ENCODE measurements at places on chromosomes 6 and 20.

GRCh38 chr20:34824452-34824805 lies 1.0 kb downstream of the NCOA6 start:
- DNase-seq, result peak; percentile 65

- no peak for DNase-seq
These were observed 81.8 kb upstream of the CENPW start for GRCh38 chr6:126258150-126258549.

DNA sequence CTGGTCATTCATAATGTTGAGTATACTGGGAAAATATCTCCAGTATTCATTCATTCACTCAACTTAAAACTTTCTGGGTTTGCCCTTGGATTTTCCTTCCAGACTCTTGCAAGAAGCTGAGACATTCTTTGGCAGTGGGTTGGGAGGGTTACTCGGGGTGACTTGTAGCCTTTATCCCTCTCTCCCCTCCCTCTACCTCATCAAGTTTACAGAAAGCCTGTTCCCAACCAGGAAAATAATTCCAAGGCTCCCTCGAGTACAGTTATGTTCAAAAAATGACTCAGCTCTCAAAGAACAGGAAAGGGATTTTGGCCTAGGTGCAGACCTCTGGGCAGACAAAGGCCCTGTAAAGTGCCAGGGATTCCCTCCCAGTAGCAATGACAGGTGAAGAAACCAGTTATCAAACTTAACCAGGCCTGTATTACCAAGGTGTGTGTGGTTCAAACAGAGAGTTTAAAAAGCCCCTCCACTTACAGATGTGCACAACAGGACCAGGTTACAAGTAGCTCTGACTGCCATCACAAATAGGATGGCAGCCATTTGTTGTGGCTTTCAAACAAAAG lies 22.2 kb downstream of the FKBP1A start:
- no peak for DNase-seq

DNA sequence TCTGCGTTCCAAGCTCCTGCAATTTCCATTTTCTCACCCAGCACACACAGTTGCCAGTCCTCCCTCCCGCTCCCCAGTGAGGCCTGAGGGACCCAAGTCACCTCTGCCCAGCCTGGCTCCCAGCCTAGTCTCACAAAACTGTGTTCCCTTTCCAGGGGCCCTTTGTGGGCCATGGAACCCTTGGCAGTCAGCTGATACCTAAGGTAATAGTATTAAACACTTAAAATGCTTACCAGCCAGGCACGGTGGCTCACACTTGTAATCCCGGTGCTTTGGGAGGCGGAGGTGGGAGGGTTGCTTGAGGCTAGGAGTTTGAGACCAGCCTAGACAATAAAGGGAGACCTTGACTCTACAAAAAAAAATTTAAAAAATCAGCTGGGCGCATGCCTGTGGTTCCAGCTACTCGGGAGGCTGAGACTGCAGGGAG lies 3.2 kb upstream of the RBM38 start:
- DNase-seq, result no peak

DNA sequence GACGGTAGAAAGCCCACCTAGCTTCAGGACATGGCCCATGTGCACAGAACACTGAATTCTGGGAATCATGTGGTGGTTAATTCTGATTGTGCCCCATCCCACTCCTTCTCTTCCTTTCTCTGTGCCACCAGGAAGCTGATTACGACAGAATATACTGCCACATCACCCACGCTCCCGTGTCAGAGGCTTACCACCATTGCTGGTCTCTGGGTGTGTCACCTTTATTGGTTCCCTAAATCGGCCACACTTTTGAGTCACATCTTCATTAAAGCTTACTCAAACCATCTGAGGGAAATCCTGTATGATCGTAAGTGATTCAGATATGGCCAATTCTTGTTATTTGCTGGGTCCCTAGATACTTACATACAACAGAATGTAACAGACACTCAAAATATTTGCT lies 3.1 kb downstream of the TRMT6 start:
- DNase-seq, result no peak

DNA sequence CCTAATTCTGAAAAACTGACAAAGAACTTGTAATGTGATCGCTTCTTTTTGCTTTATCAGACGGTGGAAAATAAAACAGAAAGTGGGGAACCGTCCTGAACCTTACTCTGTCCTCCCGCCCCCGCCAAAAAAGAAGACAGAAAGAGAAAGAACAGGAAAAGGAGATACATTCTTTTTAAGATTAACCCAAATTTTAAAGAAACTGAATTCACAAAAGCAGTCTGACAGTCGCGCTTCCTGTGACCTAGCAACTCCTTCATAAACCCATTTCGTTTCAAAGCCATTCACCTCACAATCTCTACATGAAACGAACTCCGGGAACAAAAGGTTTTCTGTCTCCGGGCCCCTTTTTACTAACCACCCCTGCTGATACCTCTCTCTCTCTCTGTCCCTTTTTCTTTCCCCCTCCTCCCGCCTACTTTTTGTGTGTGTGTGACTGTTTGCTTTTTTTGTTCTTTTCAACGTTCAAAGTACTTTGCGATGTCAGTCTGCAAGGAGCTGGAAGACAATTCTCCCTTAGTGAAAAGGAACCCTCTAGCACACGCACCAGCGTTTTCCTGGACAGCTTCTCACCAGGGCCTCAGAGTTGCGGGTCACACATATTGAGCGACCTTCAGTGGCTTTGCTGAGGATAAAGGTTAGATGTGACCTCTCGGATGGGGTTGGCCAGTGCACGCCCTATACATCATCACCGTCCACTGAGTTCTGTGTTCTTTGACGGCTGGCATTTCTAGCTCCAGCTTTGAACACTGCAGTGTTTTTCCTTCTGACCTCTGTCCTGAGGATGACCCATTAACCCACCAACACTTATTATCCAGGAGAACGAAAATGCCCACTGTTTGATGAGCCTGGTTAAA lies 530 bp upstream of the NEDD9 start:
- DNase-seq, result no peak

- no peak for DNase-seq
These were observed 567.4 kb downstream of the C6orf118 start for GRCh38 chr6:164741938-164742451.

DNA sequence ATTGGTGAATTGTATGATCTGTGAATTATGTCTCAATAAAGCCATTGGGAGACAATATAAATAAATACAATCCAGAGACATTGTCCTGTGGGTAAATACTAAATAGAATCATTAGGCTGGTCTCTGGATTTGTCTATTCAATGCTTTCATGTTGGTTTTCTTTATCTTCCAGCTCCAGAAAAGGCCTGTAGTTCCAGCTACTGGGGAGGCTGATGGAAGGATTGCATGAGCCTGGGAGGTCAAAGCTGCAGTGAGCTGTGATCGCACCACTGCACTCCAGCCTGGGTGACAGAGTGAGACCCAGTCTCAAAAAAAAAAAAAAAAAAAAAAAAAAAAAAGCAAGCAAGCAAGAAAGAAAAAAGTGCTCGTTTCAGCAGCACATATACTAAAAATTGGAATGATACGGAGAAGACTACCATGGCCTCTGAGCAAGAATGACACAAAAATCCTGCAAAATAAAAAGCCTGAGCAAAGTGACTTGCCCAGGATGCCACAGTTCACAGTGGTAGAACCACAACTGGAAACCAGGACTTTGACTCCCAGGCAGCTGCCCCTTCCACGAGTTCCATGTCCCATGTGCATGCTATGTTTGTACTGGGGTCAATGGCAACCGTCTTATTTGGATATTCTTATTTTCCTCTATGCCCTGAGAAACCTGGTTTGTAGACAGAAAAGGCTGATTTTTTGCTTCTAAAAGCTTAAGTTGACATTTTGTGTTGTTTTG lies 33.6 kb upstream of the GMPR start:
- DNase-seq, result no peak

GRCh38 chr6:4403828-4404227 lies 268.5 kb upstream of the ECI2 start:
- DNase-seq, result no peak

DNA sequence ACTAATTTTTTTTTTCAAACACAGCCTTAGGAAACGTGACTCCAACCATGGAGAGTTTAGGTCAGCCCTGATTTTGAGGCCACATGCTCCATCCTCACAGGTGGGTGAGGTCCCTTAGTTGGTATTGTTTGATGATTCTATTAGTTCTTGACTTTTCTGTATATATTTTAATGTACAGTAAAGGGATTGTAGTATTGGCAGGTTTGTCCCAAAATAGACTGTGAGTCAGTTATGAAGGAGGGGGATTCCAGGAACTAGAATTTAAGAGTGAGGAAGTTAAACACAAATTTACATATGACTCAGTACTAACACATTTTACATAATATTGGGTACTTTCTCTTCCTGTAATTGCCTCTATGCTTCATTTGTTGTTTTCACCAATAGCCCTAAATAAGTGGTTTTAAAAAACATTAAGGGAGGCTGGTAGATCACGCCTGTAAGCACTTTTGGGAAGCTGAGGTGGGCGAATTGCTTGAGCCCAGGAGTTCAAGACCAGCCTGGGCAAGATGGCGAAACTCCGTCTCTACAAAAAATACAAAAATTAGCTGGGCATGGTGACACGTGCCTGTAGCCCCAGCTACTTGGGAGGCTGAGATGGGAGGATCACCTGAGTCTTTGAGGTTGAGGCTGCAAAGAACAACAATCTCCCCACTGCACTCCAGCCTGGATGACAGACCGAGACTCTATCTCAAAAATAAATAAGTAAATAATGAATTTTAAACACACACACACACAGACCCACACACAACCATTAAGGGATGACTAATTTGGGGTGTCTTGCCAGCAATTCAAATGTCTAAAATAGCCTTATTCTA lies 81.8 kb downstream of the SGK1 start:
- DNase-seq, result peak; percentile 30

GRCh38 chr6:26660000-26660361 lies 435 bp upstream of the ZNF322 start:
- DNase-seq, result peak; percentile 24

GRCh38 chr20:20956513-20956931 lies 149.6 kb downstream of the LINC00237 start:
- DNase-seq, result no peak

DNA sequence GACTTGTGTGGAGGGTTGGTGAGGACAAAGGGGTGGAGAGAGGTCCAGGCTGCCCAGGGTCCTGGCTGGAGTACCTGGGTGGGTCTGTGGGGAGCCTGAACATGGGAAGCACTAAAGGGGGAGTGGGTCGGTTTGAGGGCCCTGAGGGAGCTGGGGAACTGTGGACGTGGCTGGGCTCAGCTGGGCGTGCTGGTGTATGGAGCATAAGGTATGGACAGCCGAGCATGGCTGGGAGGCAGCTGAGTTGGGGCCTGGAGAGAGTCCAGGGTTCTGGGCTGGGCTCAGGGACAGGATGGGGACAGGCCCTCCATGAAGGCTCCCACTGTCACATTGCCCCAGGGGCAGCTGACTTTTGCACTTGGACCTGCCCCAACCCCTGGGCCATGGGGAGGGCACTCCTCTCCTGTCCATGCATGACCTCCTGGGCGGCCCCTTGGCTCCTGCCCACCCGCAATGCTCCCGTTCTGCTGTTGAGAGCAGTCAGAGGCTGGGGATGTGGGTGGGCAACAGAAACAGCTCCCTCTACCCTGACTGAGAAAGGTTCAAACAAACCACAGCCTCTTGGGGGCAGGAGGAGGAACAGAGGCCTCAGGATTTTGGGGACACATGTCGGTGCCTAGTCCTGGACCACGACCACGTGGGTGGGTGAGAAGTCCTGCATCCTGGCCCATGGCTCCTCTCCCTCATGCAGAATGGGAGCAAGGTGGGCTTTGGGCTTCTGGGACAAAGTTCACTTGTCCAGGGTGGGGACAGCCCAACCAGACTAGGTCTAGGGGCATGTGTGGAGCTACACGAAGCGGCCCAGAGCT lies 4.5 kb downstream of the C20orf204 start:
- no peak for DNase-seq

GRCh38 chr6:109523478-109523877 lies 40.5 kb upstream of the ZBTB24 start:
- no peak for DNase-seq

GRCh38 chr6:24891004-24891403 lies 44.8 kb downstream of the RIPOR2 start:
- no peak for DNase-seq

DNA sequence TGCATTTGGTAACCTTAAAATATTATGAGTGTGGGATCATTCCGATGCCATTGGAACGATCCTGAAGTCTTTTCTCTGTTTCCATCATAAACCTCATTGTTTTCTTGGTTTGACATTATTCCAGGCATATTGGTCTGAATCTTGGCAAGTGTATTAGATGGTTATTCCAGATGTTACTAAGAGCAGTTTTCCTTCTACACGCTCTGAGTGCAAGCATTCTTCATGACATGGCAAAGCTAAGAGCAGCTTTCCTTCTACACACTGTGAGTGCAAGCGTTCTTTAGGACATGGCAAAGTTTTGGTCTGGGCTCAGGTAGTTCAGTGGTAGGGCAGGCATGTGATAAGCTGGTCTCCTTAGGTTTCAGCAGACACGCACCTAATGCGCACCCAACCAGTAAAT lies 53.0 kb downstream of the SMOC2 start:
- no peak for DNase-seq

DNA sequence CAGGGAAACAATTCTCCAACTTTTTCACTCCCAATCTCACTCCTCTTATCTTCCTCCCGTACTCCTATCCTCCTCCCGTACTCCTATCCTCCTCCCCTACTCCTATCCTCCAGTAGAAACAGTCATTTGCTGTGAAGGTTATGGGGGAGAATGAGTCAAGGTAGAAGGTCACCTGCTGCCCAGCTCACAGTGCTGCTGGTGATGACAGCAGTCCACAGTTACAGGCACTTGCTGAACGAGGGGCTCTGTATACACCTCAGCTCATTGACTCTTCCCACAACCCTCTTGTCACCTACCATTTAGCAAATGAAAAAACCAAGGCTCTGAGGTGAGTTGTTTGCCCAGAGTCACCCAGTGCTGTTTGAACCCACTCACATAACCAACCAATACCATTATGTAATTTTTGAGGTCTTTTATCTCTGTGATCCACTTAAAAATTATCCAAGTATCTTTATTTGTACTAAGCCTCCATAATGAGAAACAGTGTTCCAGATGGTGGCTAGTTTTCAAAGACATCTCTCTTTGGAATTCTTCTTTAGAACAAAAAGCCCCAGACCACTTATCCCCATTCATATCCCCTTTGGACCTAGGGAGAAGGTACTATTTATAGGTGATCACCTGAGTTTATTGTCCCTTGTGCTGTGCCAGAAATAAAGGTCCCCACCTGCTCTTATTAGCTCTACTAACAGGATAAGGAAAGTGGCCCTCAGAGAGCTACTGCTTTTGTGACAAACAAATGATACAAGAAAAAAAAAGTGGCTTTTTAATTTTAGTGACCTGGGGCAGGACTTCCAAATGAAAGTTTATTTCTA lies 53.2 kb downstream of the PTPN1 start:
- DNase-seq, result no peak

GRCh38 chr6:110520209-110520965 lies 44.0 kb upstream of the SLC22A16 start:
- no peak for DNase-seq

All from central memory CD4-positive, alpha-beta T cell (primary cell).